Stomach (tissue), 19 donors: ENCODE measurements at places on chromosomes 12 and 14. TPM values are rescaled to one million over a fixed set of nuclear protein-coding genes. Genes with fewer than 3 reads are reported as not detected.
A peak's percentile ranks its signal among the peaks of the same experiment; 100 is the strongest.

TROAP gene
- 8.5 TPM for total RNA-seq

GALNT8 gene
- total RNA-seq: 1.3 TPM

KRT80 gene
- 0.45 TPM for total RNA-seq

A2M gene
- 99.9 TPM for total RNA-seq

GAS2L3 gene
- not detected for total RNA-seq

BDKRB2 gene
- total RNA-seq: 14.2 TPM

FLVCR2 gene
- total RNA-seq: 2.2 TPM

PLA2G1B gene
- not detected for total RNA-seq

DNA sequence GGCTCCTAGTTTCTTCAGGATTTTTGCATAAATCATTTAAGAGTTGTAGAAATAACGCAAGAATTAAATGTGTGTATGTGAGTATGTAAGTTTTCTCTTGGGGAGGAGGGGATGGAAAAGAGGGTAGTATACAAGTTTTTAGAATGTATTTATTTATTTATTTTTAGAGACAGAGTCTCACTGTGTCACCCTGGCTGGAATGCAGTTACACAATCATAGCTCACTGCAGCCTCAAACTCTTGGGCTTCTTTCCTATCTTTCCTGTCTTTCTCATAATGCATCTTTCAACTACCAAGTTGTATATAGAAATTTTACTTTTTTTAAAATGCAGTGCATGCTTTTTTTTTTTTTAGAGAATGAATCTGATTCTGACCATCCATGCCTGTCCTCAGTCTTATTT lies 269.0 kb upstream of the GARIN2 start:
- DNase-seq: no peak

GRCh38 chr12:132500142-132500855 lies 10.3 kb downstream of the FBRSL1 start:
- DNase-seq: no peak

GRCh38 chr14:91897106-91897701 lies 29.9 kb upstream of the TC2N start:
- DNase-seq: peak; percentile 78

GRCh38 chr14:62916551-62916950 lies 128.7 kb downstream of the KCNH5 start:
- peak; percentile 3 for DNase-seq

- no peak for DNase-seq
Observed at GRCh38 chr12:27467641-27468040, 21.1 kb downstream of the SMCO2 start.

DNA sequence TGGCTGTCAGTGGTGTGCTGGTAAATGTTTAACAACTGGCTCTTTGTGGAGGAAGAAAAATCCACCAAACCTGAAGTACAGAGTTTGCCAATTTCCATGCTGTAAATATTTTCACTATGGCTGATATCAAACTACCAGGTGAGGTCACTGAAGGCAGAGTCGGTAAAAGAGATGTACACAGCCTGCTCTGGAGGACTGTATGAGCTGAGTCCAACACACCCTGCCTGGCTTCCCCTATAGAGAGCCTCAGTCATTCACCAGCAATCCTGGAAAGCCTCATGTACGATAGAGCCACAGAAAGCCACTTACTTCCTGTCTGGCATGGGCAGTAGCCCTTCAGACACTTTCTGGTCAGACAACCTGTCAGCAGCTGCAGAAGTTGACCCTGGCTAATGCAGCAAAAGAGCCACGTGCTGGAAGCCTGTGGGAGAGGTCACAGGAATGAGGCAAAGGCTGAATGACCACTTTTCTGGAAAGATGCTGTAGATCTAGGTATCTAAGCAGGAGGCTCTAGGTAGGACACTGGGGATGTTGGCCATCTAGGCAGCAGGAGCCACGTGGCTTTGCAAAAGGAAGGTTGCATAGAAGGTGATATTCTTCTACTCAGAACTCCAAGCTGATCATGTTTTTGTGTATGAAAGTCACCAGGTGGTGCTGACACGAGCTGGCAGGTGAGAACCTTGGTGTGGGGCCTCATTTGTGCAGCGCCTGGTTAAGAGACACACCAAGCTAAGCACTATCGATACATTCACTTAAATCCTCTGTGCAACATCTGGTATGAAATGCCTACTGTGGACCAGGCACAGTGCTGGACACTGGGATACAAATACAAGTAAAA lies 553.9 kb downstream of the VRK1 start:
- peak; percentile 40 for DNase-seq
